Upper lobe of right lung (tissue), 1 donor: ENCODE measurements at places on chromosomes 1 and 21. TPM values are rescaled to one million over a fixed set of nuclear protein-coding genes. Genes with fewer than 3 reads are reported as not detected.
A peak's percentile ranks its signal among the peaks of the same experiment; 100 is the strongest.

The MAPKAPK2 gene
- 92.3 TPM for total RNA-seq

GRCh38 chr1:89457046-89457445 is 67.6 kb upstream of the LRRC8B start:
- DNase-seq = no peak

The RNU1-4 gene
- 6,622 TPM for total RNA-seq

DNA sequence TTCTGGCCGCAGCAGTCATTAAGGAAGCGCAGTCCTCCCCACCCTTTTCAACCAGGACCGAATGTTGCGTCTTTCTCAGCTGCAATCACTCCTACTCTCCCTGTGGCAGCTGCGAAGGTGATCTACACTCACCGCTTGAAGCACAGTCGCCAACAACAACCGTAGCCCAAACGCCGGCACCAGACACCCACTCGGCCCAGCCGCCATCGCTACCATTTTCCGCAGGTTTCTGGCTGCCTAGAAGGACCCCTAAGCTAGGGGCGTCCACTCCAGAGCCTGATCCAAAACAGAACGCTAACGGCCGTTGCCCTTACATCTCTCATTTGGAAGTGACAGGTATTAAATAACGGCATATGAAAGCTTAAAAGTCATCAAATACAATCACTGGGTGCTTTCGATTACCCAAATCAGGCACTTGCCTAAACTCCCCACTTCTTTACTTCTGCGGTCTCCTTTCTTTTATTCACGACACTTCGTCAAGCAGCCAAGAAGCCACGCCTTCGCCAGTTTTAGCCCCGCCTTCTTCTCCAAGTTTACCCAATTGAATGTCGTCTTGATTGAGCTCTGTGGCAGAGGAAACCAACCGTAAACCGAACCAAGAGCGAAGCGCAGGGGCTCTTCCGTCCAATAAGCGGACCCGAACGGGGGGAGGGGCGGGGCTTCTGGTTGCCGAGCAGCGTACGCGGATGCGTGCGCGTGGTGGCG is at the start of gene SELENOF:
Gene SELENOF (minus strand): TSS at position 231 of the 705 bp plus-strand sequence. CDS start 15 bp downstream, at position 216.
- peak; percentile 99 for DNase-seq

DNA sequence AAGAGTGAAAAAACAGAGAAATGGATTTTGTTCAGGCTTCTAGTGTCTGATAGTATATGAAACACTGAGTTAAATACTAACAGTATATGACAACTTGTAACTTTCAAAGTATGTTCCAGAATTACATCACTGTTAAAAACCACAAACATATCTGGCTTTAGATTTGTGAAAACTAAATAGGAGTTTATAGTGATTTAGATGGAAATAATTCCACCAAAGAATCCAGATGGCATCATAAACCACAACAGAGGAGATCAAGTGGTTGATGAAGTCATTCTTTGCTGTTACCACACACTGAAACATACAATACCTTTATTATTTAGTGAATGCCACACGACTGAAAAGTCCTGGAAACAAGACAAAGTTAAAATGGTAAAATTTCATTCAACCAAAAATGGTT is 37.2 kb downstream of the ALG14 start:
- no peak for DNase-seq

The HLX gene
- total RNA-seq = 14.9 TPM

- DNase-seq = peak; percentile 34
These were observed 13.9 kb upstream of the TMEM222 start for GRCh38 chr1:27307874-27308598.

- DNase-seq = no peak
These were observed 147.1 kb downstream of the DNM3 start for GRCh38 chr1:171988243-171988885.

The SIM2 gene
- total RNA-seq = not detected

GRCh38 chr1:23444104-23444533 is 19.6 kb upstream of the TCEA3 start:
- DNase-seq = peak; percentile 79

DNA sequence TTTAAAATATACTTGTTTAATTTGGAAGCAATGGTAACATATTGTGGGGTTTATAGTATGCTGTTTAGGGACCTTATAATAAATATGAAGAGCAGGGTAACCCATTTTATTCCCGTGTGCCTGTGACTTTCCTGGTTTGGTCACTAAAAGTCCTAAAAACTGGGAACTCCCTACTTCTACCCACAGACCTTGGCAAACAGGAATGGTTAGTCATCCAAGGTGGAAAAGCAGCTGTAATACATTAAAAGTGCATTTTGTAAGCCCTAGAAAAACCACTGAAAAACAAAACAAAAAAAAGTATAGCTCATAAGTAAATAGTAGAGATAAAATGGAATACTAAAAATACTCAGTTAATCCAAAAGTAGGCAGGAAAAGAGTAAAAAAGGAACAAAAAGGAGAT is 538.9 kb downstream of the LMO4 start:
- DNase-seq = no peak

The EPS8L3 gene
- not detected for total RNA-seq

The RHBG gene
- total RNA-seq = not detected

The SH2D5 gene
- 0.52 TPM for total RNA-seq
